ENCODE measurements at places on chromosomes 4 and X.

GRCh38 chrX:52558140-52558539 is 41.3 kb upstream of the XAGE1B start:
- no peak for DNase-seq

DNA sequence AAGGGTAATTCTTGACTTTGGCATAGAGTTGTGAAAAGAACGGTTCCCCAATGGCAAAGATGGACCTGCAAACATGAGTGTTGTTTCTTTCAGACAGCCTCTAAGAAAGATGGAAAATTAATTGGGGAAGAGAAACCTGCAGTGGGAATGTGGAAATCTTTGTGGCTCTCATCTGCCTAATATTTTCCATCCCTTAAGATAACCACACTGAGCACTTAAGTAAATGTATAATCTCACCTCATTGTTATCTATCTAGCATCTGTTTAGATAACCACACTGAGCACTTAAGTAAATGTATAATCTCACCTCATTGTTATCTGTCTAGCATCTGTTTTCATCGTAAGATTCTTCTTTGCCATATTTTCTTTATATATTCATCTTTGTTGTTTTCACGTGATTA is 149.3 kb downstream of the NWD2 start:
- no peak for DNase-seq

DNA sequence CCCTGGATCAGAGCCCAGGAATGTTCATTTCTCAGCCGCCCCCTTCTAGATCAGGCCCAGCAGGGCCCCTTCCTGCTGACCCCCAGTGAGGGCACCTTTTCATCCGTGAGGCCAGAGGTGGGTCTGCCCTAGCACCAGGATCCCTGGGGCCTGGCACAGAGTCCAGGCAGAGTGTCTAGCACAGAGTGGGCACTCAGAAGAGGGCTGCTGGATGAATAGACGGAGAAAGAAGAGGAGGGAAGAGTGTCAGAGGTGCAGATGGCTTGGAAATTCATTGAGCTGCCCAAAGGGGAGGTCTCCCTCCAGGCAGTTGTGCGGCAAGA is 106.5 kb downstream of the CPZ start:
- DNase-seq = no peak

DNA sequence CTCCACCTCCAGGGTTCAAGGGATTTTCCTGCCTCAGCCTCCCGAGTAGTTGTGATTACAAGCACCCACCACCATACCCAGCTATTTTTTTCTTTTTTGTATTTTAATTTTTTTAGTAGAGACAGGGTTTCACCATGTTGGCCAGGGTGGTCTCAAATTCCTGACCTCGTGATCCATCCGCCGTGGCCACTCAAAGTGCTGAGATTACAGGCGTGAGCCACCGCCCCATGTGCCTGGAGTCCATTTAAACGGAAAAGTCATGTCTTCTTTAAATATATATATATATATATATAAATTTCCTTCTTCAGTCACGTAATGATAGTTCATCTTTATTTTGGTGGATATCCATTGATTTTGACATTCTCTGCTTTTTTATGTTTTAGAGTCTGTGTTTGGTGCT is 264.0 kb upstream of the PITX2 start:
- no peak for DNase-seq

DNA sequence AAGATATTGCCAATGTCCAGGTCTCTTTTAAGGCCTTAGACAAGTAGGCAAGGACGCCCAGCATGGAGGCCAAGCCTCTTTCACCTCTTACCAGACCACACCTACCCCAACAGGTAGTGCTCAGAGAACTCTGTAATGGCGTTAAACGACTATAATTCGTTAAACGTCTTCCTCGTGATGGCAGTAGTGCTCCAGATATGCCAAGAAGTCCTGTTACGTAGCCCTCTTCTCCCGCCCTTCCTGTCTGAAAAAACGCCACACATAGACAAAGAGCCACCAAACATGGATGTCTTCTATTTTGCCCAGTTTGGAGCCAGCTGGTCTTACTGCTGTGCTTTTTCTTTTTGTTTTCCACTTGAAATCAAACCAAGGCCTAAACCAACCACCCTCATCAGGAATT is 190.7 kb downstream of the OR13H1 start:
- DNase-seq = no peak

Measured in cortex of kidney (tissue), 1 donor.